ENCODE measurements at places on chromosomes 16 and 17. TPM values are rescaled to one million over a fixed set of nuclear protein-coding genes. Genes with fewer than 3 reads are reported as not detected.

Gene MYH2
- total RNA-seq = not detected

- no peak for DNase-seq
Observed at GRCh38 chr16:66300037-66300436, 66.5 kb upstream of the CDH5 start.

Gene HBA2
- total RNA-seq = 13.0 TPM

Gene TMEM220
- total RNA-seq = 11.7 TPM

DNA sequence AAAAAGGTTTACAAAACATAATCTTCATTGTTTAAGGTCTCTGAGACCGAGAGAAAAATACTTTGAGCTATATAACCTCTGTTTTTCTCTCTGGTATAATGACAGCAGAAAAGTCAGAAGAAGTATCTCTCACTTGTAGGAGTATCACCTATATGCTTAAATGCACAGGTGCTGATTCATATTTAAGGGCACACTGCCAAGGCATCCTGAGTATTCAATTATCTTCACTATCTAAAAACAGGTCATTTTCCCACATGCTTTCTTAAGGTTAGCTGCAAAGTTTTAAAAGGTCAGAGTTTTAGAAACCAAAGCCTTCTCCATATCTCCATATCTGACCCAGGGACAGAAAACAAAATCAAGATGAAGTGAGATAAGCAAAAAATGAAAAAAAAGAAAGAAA lies 99.3 kb upstream of the C17orf78 start:
- DNase-seq = no peak
